Stimulated activated CD4-positive, alpha-beta T cell treated with anti-CD3 and anti-CD28 coated beads, Interleukin-15, amount 100 ng/mL, for 48 hours (primary cell): ENCODE measurements at places on chromosomes 6 and 20.

GRCh38 chr20:2509468-2509781 is 710 bp upstream of the ZNF343 start:
- DNase-seq, result no peak

DNA sequence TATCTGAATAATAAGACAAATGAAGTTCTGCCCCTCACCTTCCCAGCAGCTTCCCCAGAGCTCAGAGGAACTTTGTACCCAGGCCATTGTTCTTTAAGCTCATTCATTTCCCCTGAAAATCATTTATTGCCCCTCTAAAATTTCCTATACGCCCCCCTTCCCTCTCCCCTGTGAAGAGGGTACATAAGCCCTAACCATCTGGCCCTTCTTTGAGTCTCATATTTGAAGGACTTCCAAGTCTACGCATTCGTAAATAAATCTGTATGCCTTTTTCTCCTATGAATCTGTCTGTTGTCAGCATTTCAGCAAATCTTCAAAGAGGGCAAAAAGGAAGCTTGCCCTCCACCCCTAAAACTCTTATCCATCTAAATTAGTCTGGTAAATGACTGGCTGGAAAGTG is 73.1 kb upstream of the DST start:
- no peak for DNase-seq

DNA sequence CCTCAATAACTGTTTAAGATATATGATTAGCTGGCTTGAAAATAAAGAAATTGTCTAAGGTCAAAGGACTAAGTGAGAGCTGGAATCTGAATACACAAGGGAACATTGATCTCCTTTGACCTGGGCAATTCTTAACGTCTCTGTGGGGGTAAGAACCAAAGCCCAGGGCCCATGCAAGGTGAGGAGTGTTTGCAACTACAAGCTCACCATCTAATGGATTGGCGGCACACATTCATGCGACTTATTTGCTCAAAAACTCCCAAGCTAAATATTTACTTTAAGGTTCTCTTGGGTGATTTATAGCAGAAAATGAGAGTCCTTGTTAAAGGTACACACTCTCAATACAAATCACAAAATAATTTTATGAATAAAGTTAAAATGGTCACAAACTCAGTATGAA is 392.0 kb upstream of the FLRT3 start:
- DNase-seq, result no peak

DNA sequence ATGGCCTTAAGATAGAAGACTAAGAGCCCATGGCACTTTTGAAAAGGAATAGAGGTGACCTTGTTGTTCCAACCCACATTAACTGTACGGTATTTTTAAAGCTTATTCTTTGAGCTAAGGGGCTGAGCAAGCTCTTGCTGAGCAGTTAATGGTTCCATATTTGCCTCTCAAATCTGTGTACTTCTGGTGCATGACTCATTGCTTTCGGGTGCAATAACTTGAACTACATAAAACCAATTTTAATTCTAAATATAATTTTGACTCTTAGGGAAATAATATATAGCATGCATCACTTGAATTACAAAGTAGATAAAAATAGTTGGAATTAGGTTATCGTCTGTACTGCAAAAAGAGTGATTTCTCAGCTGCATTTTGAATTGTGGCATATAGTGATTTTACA is 348.1 kb upstream of the CITED2 start:
- no peak for DNase-seq

- DNase-seq, result no peak
Observed at GRCh38 chr6:91487696-91488392, 901.0 kb upstream of the MAP3K7 start.

- no peak for DNase-seq
Observed at GRCh38 chr20:4573564-4574355, 147.9 kb upstream of the PRND start.

- DNase-seq, result no peak
Observed at GRCh38 chr6:81818901-81819361, 66.5 kb upstream of the TENT5A start.

DNA sequence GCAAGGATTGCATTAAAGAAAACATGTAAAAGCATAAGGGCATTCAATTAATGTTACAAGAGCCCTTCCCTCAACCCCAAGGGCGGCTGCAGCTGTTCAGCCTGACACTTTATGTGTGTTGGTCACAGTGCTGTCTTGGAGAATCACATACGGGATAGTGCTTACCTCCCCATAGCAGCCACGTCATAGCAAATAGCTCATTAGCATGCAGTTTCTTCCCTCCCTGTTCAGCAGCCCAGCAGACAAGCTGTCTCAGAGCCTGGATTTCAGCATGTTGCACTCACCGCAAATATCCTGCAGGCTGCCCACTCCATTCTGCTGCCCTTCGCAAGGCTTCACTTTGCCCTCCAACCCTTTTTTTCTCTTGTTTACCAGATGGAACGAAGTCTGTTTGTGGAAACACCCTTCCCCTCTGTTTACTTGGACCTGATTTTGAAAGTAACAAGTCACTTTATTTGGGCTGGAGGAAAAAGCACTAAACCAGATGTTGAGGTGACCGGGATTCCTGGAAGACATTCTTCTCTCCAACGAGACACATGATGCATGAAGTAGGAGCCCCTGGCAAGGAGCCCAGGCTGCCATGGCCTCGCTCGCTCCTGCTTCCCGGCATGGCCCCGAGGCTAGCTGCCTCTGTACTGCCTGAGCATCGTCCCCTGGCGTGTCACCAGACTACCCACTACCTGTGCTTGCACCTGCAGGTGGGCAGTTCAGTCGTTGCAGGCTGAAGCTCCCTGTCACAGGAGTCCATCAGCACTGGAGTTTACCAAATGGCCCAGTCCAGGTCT is 151.6 kb upstream of the GMDS start:
- no peak for DNase-seq

DNA sequence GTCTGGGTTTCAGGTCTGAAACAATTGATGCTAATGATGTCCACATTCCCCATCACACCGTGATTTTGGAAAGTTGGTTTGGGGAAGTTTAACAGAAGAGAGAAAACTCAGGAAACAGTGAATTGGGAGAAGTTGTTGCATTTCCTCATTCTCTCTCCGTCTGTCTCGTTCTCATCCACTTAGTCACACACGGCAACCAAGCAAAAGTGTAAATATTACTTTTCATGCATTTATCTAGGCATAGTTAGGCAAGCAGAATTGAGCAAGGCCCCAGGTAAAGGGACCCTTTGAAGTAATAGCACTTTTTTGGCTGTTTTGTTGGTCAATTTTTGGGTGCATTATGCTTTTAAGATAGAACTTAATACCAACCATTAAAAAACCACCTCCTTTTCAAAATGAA is 137.0 kb upstream of the SULF2 start:
- DNase-seq, result no peak

DNA sequence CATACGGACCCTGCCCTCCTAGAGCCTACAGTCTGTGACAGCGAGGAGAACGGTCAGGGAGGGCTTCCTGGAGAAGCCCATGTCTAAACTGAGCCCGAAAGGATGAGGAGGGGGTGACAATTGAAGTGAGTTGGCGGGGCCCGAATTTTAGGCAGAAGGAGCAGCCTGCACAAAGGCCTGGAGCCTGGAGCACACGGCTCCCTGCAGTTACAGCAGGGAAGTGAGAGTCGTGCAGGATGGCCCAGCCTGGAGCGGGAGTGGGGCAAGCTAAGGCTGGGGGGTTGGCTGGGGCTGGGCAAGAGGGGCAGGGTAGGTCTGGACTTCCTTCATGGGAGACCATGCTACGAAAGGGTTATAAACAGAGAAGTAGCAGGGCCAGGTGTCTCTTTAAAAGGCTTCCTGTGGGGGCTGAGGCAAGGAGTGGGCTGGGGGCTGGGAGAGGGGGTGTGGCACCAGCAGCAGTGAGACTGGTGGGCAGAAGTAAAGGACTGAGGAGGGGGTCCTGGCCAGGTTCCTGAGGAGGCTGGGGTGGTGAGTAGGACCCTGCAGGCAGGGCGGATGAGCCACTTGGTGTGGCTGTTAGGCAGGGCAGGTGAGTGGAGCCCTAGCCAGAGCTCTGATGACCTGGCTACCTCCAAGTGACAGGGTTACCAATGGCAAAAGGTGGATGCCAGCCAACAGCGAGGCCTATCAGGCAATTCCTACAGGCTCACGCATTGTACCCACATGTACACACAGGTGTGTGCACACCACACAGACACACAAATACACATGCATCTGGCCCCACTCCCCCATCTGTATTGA is 119.2 kb downstream of the MRPL14 start:
- no peak for DNase-seq

GRCh38 chr6:132819405-132820161 is 5.2 kb downstream of the RPS12 start:
- no peak for DNase-seq

- no peak for DNase-seq
Observed at GRCh38 chr20:34585019-34585418, 26.5 kb downstream of the MAP1LC3A start.

- no peak for DNase-seq
Observed at GRCh38 chr6:92521553-92521952, 897.8 kb downstream of the EPHA7 start.

GRCh38 chr6:74458536-74458935 is 747.3 kb downstream of the COL12A1 start:
- no peak for DNase-seq

- DNase-seq, result no peak
Observed at GRCh38 chr6:154613137-154613676, 102.7 kb upstream of the CNKSR3 start.

GRCh38 chr6:100671740-100672139 is 207.0 kb upstream of the SIM1 start:
- DNase-seq, result no peak

- DNase-seq, result no peak
Observed at GRCh38 chr6:6397842-6398241, 77.4 kb upstream of the F13A1 start.

DNA sequence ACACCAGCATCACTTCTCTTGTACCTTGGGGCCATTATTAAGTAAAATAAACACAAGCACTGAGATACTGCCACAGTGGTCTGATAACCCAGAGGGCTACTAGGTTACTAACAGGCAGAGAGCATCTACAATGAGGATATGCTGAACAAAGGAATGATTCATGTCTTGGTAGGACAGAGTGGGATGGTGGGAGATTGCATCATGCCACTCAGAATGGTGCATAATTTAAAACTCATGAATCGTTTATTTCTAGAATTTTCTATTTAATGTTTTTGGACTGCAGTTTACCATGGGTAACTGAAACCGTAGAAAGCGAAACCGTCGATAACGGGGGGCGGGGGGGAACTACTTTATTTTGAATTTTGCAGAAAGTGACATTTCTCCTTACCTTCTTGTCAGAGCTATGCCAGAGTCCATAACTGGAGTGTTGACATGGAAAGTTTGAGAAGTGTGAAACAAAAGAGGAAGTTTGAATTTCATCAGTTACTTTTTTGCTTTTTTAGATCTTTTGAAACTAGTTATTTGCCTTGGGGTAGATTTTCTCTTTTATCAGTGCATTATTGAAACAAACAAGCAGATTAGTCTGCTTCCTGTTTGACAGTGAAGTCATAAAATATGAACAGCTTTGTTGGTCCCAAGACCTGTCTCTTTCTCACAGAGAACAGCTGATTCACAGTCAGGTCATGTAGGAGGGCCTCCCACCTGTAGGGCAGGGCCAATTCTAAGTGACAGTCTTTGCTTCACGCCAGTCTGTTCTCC is 124.9 kb downstream of the KLHL32 start:
- DNase-seq, result peak; percentile 19

DNA sequence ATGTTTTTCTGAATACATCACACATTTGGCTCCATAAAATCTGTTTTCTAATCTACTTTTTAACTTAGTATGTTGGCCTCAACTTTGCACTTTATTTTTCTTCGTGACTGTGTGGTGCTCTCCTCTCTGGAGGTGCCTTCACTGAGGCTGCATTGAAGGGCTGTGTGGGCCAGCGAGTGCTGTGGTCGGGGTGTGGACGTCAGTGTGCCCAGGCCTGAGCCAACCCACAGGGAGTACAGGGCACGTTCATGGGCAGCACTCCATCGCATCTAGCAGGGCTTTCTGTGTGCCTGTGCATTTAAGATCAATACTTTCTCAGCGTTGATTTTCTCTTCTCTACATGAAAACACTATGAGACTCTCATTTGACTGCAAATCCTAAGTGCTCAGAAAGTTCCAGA is 37.8 kb downstream of the DACT2 start:
- DNase-seq, result no peak

GRCh38 chr6:167409694-167410093 is 84.8 kb downstream of the TTLL2 start:
- DNase-seq, result no peak

DNA sequence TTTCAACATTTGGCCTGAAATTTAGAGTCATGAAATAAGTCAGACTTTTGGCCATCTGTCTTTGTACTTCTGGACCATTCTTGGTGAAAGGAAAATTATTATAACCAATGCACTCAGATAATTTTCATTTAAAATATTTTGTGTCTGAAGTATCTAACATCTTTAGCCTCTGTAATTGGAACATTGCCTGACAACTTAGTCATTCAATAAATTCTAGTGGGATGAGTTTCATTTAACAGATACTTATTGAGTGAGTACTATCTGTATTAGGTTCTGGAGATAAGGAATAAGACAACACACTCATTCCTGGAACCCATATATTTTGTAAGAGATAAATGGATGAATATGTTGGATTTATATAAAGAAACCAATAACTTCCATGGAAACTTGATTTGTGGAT is 536.0 kb downstream of the BCKDHB start:
- DNase-seq, result no peak

DNA sequence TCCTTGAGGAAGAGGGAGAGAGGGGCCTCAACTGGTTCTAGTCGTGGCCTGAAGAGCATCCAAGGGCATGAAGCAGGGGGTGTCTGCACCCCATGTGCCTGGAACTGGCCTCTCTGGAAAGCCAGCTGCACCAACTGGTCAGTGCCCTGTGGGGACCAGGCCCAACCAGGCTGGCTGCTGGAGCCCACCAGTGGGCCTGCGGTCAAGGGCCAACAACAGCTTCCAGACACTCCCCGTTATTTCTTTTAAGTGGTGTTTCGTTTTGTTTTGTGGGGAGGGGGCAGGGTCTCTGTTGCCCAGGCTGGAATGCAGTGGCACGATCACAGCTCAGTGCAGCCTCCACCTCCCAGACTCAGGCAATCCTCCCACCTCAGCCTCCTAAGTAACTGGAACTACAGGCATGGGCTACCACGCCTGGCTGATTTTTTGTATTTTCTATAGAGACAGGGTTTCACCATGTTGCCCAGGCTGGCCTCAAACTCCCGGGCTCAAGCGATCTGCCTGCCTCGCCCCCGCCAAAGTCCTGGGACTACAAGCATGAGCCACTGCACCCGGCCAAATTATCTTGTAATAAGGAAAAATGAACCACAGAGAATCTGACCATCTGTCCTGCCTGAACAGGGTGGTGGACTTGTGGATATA is 11.9 kb upstream of the C20orf144 start:
- DNase-seq, result no peak

GRCh38 chr20:38139977-38140753 is 24.9 kb downstream of the TGM2 start:
- DNase-seq, result no peak

DNA sequence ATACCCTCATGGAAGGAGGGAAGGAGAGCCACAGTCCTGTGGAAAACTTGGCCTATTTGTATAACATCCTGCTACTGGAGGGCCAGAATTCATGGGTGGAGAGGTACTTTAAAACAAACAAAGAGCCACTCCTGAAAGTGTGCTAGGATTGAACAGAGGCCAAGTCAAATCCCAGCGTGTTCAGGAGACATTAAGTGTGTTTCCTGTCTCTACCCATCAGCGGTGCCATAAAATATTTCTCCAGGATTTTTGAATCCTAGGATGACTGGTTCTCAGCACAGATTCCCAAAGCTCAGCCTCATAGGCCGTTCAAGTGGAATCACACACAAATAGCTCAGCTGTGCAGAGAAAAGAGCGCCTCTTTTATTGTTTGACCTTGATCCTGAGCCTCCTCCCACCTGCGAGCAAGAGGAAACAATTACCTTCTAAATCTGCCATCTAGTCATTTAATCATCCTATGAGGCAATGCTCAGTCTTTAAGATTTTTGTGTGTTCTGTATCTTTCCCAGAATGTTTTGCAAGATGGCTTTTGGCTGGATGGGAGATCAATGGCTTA is 31.8 kb upstream of the RALGAPA2 start:
- no peak for DNase-seq
